Activated CD4-positive, alpha-beta T cell treated with anti-CD3 and anti-CD28 coated beads for 24 hours (primary cell): ENCODE measurements at places on chromosomes 6 and 20.

GRCh38 chr6:148044921-148045320 lies 297.7 kb upstream of the SASH1 start:
- DNase-seq, result no peak

- peak; percentile 31 for DNase-seq
These were observed 995 bp downstream of the ZFP64 start for GRCh38 chr20:52190437-52191131.

GRCh38 chr6:84150705-84151104 lies 76.7 kb downstream of the CEP162 start:
- no peak for DNase-seq

- DNase-seq, result no peak
These were observed 122.4 kb upstream of the CITED2 start for GRCh38 chr6:139496654-139497344.

DNA sequence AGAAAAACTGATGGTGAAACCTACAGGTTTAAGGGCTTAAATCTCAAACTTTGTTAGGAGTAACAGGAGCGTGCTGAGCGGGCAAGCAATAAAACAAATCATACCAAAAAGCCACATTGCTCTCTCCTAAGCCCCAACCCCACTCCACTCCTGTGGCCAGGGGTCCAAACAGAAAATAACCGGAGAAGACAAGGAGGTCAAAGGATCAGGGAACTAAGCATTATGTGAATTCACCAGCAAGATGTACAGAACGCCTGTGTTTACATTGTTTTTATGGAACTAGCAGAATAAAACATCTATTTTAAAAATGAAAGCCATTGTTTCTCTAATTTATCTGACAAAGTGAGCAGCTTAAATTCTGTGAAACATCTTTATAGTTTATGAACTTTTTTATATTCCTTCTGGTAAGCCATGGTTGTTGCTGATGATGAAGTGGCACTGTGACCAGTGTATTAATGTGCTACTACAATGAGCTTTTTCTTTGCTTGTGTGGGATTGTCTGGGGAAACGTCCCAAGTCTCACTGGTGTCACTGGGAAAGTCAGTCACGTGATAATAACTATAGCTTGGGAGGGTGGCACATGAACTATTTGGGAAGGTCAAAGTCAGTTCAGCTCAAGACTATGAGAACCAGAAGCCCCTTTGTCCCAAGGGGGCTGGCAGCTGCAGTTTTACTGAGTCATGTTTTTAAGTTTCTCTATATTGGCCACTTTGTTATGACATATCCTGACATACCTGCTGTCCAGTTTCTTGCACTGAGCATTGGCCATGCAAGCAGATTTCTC lies 9.8 kb downstream of the FAM210B start:
- no peak for DNase-seq

GRCh38 chr6:169045486-169045885 lies 208.2 kb downstream of the THBS2 start:
- DNase-seq, result no peak

DNA sequence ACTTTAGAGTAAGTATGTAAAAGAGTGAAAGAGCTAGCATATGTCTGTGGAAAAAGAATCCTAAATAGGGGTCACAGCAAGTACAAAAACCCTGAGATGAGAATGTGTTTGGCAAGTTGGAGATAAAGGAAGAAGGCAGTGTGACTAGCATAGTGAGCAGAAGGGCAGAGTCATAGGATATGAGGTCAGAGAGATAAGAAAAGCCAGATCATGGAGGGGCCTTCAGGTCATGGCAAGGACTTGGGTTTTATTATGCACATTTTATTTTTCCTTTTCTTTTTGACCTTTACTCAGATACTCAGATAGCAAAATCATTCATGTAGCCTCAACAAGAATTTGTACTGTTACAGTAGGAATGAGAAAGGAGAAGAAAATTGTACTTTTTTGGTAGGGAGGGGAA lies 138.0 kb downstream of the GJA1 start:
- no peak for DNase-seq

DNA sequence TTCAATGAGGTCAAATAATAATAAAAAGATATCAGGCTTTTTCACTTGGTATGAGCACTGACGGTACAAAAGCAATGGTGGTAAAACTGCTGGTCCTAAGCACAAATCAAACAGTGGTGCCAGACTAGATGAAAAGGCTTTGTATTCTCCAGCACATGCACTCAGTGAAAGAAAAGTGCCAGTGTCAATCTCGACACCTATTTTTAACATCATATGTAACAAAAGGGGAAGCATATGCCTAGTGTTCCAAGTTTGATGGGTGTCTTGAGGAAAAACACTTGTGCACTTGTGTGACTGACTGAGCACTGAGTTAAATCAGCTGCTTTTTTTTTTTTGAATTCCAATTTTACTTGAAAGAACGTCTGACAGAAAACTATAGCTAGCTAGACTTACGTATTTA lies 27.3 kb downstream of the MED23 start:
- DNase-seq, result no peak

DNA sequence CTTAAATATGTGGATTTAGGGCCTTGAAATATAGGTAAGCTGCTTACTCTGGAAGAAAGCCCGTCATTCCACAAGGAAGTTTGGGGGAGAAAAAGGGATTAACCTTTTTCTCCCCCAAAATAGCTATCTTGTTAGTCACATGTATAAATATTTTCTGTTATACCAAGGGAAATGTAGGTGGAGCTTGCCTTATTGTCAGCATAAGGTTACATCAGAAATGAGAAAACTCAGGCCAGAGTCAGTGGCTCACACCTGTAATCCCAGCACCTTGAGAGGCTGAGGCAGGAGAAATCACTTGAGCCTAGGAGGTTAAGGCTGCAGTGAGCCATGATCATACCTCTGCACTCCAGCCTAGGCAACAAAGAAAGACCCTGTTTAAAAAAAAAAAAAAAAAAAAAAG lies 129.9 kb downstream of the LRFN2 start:
- no peak for DNase-seq

GRCh38 chr6:166691746-166692145 lies 64.7 kb upstream of the RPS6KA2 start:
- DNase-seq, result no peak

DNA sequence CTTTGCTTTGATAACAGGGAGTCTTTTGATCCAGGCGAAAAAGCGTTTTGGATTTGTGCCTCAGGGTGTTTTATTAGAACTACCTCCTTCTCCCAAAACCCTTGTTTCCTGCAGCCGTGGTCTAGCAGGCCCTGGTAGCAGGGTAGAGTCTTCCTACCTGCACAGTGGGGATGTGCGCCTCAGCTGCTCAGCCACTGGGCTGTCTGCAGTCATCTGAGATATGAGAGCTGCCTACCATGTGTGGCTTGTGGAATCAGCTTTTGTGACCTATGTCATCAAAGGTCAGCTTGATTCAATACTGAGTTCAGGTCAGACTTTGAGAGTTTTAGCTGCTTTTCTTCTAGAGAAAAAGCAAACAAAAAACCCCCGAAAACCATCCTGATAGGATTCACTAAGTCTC lies 279.5 kb downstream of the CLIC5 start:
- no peak for DNase-seq

DNA sequence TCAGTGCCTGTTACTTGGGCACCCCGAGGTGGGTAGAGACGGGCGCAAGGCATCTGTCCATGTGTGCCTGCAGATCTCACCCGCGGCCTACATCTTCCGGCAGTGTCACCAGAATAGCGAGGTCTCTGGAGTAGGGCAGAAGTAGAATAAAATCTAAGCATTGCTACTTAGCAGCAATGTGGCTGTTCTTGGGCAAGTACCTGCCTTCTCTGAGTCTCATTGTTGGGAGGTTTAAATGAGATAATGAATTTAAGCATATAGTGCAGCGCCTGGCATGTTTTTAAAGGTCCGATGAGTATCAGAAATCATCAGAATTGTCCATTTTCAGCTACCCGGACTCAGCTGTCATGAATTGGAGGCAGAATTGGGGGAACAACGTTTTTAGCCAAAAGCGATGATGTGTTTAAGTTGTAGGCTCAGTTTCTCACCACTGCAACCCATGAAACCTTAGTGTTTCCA lies 800 bp downstream of the ABCC10 start:
- DNase-seq, result no peak
